WTC11 (cell line): ENCODE measurements at places on chromosomes 3 and 15.

DNA sequence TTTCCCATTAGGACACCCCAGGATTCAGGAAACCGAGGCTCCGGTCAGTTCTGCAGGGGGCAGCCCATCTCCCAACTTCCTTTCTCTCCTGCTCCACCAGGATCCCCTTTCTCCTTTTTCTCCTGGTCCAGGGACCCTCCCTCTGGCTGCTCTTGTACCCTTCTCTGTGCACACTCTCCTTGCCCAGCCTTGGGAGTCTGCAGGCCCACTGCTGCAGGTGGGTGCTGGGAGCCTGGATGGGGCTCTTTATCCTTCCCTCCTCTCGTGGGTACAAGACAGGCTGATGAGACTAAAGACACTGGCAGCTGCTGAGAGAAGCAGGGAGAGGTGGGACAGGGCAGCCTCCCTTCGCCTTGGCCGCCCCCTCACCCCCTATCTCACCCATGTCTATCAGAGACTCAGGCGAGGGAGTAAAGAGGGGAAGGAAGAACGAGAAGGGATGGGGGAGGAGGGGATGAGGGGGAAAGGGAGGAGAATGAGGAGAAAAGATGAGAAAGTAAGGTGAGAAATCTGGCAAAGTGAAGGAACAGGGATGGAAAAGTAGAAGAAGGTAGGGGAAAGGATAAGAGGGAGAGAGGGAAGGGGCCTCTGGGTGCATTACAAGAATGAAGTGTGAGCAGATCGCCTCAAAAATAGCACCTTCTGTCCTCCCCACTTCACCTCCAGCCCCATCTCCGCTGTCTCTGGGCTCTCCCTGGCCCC, 45.2 kb downstream of the ITGA11 start:
- no peak for DNase-seq

DNA sequence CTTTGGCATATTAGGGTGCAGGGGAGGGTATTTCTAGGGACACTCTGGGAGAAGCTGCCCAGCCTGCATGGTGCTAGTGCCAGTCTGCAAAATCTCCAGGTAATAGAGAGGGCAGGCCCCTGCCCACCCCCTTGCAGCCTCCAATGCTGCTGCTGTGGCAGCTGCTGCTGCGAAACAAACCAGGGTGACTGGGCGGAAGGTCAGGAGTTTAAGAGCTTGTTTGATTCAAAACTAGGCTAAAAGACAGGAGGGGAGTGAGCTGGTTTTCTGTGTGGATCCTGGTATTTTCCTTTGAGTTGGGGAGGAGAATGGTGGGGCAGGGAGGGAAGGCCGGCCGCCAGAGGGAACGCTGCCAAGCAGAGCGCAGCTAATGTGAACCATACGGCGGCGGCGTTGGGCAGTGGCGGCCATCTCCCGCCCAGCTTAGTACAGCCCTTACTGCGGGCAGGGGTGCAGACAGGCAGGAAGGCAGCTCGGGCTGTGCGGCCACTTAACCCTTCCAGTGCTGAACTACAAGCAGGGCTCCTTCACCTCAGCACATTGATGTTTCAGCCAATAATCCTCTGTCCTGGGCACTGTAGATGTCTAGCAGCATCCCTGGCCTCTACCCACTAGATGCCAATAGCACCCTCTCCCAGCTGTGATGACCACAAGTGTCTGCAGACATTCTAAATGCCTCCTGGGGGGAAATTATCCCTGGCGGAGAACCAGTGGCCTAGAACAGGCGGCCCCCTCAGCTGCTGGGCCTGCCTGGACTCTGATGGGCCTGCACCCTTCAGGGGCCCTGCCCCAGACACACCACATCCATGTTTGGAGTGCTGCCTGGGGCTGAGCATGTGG, 125.7 kb downstream of the EEFSEC start:
- peak; percentile 38 for DNase-seq

DNA sequence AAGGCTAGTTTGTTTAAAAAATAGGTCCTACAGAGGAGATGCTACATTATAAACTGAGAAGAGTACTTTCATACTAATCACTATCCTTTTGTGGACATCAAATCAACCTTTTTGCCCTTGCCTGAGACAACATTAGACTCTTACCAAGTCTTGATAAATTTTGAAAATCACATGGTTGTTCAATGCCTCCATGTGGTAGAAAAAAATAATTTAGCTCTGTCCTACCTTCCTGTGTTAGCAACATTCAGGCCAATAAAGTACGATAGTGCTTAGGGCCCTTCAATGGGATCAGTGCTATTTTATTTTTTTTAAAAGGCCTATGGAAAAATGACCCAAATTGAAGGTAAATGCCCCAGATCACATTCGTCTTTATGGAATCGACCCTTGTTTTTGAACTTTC, 5.0 kb upstream of the UBE2E1 start:
- no peak for DNase-seq

GRCh38 chr15:69451951-69452691, 497 bp upstream of the RPLP1 start:
- no peak for DNase-seq

DNA sequence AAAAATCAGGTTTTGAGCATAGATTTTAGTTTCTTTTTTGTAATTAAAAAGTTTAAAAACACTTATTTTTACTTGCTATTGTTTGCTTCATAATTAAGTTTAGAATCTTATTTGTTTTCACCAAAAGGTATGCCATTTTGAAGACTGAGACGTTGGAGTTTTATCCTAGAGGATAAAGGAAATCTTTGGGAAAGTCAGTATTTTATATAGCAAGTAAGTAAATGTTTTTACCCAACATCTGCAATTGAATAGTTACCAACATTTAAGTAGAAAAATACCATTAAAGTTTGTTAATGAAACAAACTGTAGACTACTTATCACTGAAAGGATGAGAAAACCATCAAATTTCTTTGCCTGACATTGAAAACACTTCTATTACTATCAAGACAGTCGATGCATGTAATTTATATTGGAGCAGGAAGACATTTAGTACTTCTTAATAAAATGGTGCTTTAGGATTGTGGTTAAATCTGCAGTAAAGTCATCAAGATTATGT, 14.0 kb upstream of the CHD2 start:
- DNase-seq, result no peak

DNA sequence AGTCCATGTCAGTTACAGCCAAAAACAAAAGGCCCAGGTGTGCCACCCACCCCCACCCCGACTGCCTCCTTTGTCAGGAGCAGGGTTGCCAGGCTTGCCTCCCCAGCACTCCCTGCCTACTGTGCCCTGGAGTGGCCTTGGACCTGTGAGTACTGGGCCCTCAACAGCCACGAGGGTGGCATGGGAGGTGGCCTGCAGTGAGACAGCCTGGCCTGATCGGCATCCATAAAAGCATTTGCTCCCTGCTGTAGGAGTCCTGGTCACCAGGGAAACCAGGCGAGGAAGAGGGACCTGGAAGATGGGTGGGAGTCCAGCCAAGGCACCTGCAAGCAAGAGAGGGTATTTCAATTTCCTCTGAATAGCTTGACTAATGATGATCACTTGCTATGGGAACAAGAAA, 56.4 kb upstream of the KCNMB2 start:
- no peak for DNase-seq

- DNase-seq, result no peak
These were observed 22.8 kb upstream of the TRIM59 start for GRCh38 chr3:160472344-160472743.

DNA sequence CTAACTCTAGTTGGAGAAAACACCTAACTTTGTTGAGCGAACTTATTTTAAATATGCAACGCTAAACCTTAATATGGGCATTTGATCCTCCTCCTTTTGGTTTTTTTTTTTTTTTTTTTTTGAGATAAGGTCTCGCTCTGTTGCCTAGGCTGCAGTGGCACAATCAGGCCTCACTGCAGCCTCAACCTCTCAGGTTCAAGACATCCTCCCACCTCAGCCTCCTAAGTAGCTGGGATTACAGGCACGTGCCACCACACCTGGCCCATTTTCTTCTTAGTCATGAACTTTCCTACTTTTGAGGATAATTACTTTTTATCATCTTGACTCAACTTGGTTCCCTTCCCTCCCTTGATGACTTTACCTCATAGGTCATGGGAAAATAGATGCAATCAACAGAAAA, 3.9 kb downstream of the NUSAP1 start:
- DNase-seq, result no peak

- no peak for DNase-seq
These were observed 65.9 kb downstream of the RPL22L1 start for GRCh38 chr3:170804078-170804477.

GRCh38 chr15:77713281-77713680, 80.6 kb upstream of the LINGO1 start:
- no peak for DNase-seq

DNA sequence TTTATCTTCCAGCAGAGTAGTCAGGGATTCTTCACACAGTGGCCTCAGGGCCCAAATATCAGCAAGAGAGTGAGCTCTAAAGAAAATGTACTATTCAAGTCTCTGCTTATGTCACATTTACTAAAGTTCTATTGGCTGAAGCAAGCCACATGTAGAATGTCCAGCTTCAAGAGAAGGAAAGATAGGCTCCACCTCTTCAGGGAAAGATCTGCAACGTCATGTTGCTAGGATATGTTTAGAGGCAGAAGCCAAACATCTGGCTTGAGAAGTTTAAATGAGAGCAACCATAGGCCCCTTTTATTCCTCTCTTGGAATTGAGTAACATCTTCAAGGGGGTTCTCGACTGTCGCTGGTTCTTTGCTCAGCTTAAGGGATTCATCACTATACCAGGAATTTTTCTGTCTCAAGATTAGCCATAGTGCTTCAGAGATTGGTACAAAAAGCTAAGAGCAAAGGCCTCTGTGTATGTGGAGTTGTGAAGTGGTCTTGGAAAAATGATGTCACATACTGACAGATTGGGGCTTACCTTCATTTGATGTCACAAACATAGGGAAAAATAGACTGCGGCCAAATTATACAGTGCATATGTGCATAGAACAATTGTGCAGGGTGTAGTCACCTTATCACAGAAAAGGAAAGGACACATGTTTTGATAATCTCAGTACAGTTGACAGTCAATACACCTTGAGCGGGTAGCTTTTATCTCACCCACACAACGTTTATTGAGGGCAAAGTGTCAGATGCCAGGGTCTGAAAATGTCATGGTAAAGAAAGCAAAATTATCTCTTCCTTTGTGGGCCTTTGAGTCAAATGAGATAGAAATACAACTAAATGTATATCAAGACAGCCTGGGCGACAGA, 11.3 kb upstream of the THRB start:
- no peak for DNase-seq

DNA sequence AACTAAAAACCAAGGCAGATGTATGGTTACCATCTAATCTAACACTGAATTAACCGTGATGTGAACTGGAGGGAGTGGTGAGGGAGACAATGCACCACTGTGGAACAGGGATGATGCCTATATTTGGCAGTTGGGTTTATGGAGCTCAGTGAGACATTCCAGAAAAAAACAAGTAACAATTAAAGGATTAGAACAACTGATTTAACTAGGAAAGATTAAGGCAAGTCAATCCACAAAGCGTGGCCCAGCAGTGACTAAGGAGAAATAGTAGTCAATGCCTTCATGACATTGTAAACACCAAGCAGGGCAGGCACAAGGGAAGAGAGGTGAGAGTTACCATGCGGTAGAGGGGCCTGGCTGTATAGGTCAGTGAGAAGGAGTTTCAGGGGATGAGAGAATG, 38.1 kb downstream of the CHAC1 start:
- no peak for DNase-seq

GRCh38 chr3:58824285-58824684, 157.7 kb upstream of the FAM3D start:
- peak; percentile 77 for DNase-seq
